Caco-2 (cell line): ENCODE measurements at places on chromosomes 1 and 21. TPM values are rescaled to one million over a fixed set of nuclear protein-coding genes. Genes with fewer than 3 reads are reported as not detected.

GRCh38 chr21:14616380-14617039 is 70.4 kb upstream of the SAMSN1 start:
- no peaks in the 10 kb centered on the region for H3K36me3 ChIP-seq
- no peak for DNase-seq
- H3K4me3 ChIP-seq, result no peak overlapping the region
- no peaks in the 10 kb centered on the region for H3K4me1 ChIP-seq
- H3K27me3 ChIP-seq, result no peaks in the 10 kb centered on the region
- no peak overlapping the region for H3K27ac ChIP-seq

DNA sequence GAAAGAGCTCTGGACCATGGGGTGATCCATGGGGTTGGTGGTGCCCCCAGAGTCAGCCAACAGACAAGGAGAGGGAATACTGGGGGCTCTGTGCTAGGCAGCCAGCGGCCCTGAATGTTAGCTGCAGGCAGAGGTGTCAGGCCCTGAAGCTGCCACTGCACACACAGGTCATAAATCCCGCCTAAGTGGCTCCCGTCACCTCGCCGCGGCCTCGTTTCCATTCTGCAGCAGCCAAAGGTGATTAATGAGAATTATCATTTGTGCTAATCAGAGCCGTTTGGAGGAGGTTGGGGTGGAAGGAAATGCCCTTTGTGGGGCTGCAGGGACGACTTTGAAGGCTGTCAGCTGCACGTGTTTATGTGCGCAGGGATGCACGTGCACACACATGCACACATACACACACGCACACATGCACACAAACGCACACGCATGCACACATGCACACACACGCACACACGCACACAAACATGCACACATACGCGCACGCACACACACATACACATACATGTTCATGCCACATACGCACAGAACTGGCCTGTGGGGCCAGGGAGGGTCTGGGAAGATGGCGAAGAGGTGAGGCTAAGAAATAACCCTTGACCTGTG is 88.8 kb upstream of the ARHGEF16 start:
- no peaks in the 10 kb centered on the region for H3K27me3 ChIP-seq
- no peak overlapping the region for H3K4me3 ChIP-seq
- DNase-seq, result no peak
- H3K4me1 ChIP-seq, result no peaks in the 10 kb centered on the region
- H3K36me3 ChIP-seq, result no peaks in the 10 kb centered on the region
- no peak overlapping the region for H3K27ac ChIP-seq

DNA sequence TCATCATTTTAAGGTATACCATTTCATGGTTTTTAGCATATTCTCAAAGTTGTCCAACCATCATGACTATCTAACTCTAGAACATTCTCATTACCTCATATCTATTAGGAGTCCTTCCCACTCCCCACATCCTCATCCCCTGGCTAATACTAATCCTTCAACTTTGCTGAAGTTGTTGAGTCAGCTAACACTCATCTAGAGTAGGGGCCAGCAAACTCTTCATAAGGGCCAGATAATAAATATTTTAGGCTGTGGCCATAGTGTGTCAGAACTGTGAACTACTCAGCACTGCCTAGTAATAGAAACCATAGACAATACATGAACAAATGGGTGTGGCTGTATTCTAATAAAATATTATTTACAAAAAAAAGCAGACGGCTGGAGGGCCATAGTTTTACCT is 43.0 kb downstream of the TOR3A start:
- H3K27ac ChIP-seq, result no peak overlapping the region
- H3K4me3 ChIP-seq, result no peak overlapping the region
- DNase-seq, result no peak
- H3K36me3 ChIP-seq, result no peaks in the 10 kb centered on the region; the same call in 1 of the 2 replicates
- H3K4me1 ChIP-seq, result peaks cover 9% of the 10 kb centered on the region; the same call in 1 of the 2 replicates
- H3K27me3 ChIP-seq, result no peaks in the 10 kb centered on the region

GRCh38 chr1:147169840-147170674 is 2.2 kb downstream of the PRKAB2 start:
- no peaks in the 10 kb centered on the region for H3K27me3 ChIP-seq
- peak overlapping the region; percentile 98 for H3K27ac ChIP-seq
- DNase-seq, result no peak
- H3K4me3 ChIP-seq, result peak overlapping the region; percentile 98; the same call in 1 of the 2 replicates

DNA sequence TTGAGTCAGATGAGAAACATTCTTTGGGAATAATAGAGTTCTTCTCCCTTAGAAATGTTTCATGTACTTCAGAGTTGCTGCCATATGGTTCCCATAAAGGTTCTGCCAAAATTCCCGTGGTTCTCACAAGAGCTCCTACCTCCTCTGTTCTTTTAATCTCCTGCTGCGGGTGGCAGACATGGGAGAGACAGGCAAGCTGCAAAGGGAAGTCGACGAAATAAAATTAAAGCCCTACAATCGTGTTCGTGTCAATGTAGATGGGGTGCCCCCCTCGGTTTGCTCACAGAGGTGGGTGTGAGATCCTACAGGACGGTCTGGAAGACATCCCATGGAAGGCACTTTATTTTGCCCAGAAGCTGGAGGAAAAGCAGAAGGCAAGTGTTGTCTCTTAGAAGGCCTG is 276.0 kb downstream of the RWDD3 start:
- no peaks in the 10 kb centered on the region for H3K27me3 ChIP-seq
- no peaks in the 10 kb centered on the region for H3K36me3 ChIP-seq
- DNase-seq, result no peak
- H3K4me3 ChIP-seq, result no peak overlapping the region

DNA sequence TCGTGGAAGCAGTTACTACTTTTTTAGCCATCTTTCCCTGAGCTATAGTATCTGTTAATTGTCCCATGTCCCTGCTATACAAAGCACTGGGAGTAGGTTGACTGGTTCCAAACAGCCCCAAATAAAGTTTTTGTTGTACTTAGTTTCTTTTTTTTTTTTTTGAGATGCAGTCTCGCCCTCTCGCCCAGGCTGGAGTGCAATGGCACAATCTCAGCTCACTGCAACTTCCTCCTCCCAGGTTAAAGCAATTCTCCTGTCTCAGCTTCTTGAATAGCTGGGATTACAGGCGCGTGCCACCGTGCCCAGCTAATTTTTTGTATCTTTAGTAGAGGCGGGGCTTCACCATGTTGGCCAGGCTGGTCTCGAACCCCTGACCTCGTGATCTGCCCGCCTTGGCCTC is 3.3 kb downstream of the NCSTN start:
- no peak overlapping the region for H3K4me3 ChIP-seq
- 0 out of 2 replicates have a peak, but pooled peaks cover 3% of the 10 kb centered on the region for H3K36me3 ChIP-seq
- H3K4me1 ChIP-seq, result 0 out of 2 replicates have a peak, but pooled peaks cover 1% of the 10 kb centered on the region

- H3K4me3 ChIP-seq, result no peak overlapping the region
- peaks cover 7% of the 10 kb centered on the region; the same call in 1 of the 2 replicates for H3K4me1 ChIP-seq
- DNase-seq, result no peak
Measured at GRCh38 chr1:9315411-9316079, 22.9 kb downstream of the SPSB1 start.

DNA sequence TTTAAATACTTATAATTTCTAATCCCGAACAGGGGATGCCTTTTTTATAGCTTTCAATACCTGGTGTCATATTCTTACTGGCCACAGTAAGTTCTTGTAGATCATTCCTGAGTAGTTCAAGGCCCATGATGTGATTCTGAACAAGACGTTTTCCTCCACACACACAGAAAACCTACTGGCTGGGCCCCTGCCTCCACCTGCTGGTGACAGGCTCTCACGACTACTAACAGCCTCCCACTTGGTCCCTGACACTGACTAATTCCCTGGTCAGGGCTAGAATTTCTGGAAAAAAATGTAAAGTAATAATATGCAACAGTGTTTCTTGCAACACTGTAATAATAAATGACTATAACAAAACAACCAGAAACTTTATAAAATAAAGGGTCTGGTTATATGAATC is 50.4 kb upstream of the RIPK4 start:
- peak overlapping the region; percentile 42 for H3K27ac ChIP-seq
- H3K4me3 ChIP-seq, result no peak overlapping the region
- H3K36me3 ChIP-seq, result no peaks in the 10 kb centered on the region

LYPD8 gene
- total RNA-seq, result not detected in 2 replicates

SYDE2 gene
- total RNA-seq, result 19.1 and 19.9 TPM in 2 replicates

TRIM67 gene
- 0.54 and 0.58 TPM in 2 replicates for total RNA-seq

S100A7 gene
- total RNA-seq, result not detected in 2 replicates

LRIF1 gene
- total RNA-seq, result 31.7 and 35.2 TPM in 2 replicates
